ENCODE measurements at places on chromosomes 16 and 17. TPM values are rescaled to one million over a fixed set of nuclear protein-coding genes. Genes with fewer than 3 reads are reported as not detected.

DNA sequence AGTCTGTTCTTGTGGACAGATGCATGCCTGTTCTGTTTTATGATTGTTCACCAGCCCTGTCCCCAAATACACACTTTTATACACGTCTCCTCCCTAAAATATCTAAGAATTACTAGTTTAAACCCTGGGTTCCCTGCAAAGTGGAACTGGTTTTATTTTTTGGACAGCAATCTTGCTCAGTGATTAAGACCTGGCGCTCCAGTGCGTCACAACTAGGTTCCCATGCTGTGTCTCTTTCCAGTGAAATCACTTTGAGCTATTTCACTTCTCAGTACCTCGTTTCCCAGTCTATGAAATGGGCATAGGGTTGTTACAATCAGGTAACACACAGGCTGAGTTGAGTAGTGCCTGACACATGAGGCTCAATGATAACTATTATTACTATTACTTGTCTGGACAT lies 1.1 kb downstream of the CEP20 start:
- peaks cover 34% of the 10 kb centered on the region for H3K4me1 ChIP-seq
- no peaks in the 10 kb centered on the region for H3K27me3 ChIP-seq
- H3K27ac ChIP-seq = peak overlapping the region; percentile 100
- DNase-seq = no peak

The TBC1D3G gene
- total RNA-seq = not detected

DNA sequence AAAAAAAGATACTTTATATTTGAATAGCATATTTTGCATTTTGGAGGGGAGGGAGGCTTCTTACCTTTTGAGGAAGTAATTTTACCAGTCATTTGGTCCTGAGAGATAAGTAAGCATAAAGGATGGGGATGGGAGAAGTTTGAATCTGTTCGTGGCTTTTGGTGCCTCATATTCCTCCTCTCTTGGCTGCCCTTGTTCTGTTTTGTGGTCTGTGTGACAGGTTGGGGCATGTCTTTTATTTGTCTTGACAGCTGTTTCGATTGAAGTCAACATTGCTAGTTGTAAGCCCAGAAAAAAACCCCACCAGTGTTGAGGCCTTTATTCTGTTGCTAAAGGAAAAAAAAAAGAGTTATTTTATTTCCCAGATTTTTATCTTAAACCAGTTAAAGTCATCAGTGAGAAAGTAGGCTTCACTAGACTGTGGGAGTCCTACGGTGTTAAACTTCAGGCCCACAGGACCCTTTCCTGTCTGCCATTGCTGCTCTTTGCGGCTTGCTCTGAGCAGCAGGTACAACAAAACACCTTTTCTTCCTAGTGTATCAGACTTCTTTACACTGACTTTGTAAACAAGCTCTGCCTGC lies 11.4 kb downstream of the SLC7A6 start:
- H3K4me1 ChIP-seq = peaks cover 67% of the 10 kb centered on the region
- no peak for DNase-seq
- peak overlapping the region; percentile 41 for H3K4me3 ChIP-seq
- peak overlapping the region; percentile 93 for H3K27ac ChIP-seq

The SLC16A3 gene
- total RNA-seq = 79.3 TPM

- H3K4me1 ChIP-seq = peaks cover 4% of the 10 kb centered on the region
- DNase-seq = no peak
- no peak overlapping the region for H3K4me3 ChIP-seq
- no peaks in the 10 kb centered on the region for H3K36me3 ChIP-seq
- no peaks in the 10 kb centered on the region for H3K27me3 ChIP-seq
These were observed 21.7 kb upstream of the GSE1 start for GRCh38 chr16:85591381-85591780.

- H3K27me3 ChIP-seq = peaks cover 15% of the 10 kb centered on the region
- H3K4me1 ChIP-seq = peaks cover 22% of the 10 kb centered on the region
- no peak for DNase-seq
- H3K27ac ChIP-seq = no peak overlapping the region
- H3K4me3 ChIP-seq = no peak overlapping the region
- H3K36me3 ChIP-seq = no peaks in the 10 kb centered on the region
These were observed 18.6 kb upstream of the C17orf113 start for GRCh38 chr17:42068979-42069378.

The KCNJ12 gene
- not detected for total RNA-seq

DNA sequence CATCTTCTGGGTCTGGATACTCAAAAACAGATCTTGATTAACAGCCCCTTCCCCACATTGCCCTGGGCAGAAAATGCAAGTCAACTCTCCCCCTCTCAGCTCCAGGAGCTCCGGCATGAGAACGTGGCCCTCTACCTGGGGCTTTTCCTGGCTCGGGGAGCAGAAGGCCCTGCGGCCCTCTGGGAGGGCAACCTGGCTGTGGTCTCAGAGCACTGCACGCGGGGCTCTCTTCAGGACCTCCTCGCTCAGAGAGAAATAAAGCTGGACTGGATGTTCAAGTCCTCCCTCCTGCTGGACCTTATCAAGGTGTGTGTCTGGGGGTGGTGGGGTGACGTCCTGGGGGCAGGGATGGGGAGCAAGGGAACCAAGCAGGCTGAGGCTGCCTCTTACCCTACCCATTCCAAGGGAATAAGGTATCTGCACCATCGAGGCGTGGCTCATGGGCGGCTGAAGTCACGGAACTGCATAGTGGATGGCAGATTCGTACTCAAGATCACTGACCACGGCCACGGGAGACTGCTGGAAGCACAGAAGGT lies 9.7 kb downstream of the GUCY2D start:
- no peaks in the 10 kb centered on the region for H3K36me3 ChIP-seq
- H3K27me3 ChIP-seq = peaks cover 19% of the 10 kb centered on the region
- H3K27ac ChIP-seq = no peak overlapping the region
- H3K4me3 ChIP-seq = no peak overlapping the region
- peaks cover 4% of the 10 kb centered on the region for H3K4me1 ChIP-seq
- no peak for DNase-seq

GRCh38 chr16:48156790-48157209 lies 1.0 kb upstream of the ABCC12 start:
- H3K27me3 ChIP-seq = peaks cover 64% of the 10 kb centered on the region
- DNase-seq = peak; percentile 80
- peaks cover 27% of the 10 kb centered on the region for H3K4me1 ChIP-seq
- H3K4me3 ChIP-seq = no peak overlapping the region
- H3K27ac ChIP-seq = no peak overlapping the region
- no peaks in the 10 kb centered on the region for H3K36me3 ChIP-seq

DNA sequence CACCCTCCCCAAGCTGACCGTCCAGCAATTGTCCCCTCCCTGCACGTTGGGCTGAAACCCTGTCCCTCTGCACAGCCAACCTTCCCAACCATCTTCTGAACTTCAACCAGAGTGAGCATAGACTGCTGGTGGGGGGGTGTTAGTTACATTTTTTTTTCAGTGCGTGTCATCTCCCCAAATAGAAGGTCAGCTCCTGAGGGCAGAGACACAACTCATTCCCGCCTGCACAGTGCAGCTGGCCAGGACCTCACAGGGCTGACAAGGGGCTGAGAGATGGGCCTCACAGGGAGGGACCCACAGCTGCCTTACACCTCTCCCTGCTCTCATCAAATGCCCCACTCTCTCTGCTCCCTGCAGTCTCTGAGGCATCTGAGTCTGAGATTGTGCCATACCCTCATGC lies 8.4 kb downstream of the SRL start:
- no peaks in the 10 kb centered on the region for H3K4me1 ChIP-seq
- no peak overlapping the region for H3K27ac ChIP-seq
- no peak overlapping the region for H3K4me3 ChIP-seq
- H3K27me3 ChIP-seq = peaks cover 4% of the 10 kb centered on the region

- no peak for DNase-seq
- no peak overlapping the region for H3K27ac ChIP-seq
- H3K36me3 ChIP-seq = no peaks in the 10 kb centered on the region
- no peak overlapping the region for H3K4me3 ChIP-seq
- no peaks in the 10 kb centered on the region for H3K27me3 ChIP-seq
- no peaks in the 10 kb centered on the region for H3K4me1 ChIP-seq
These were observed 635.4 kb upstream of the GOT2 start for GRCh38 chr16:59369523-59369922.

GRCh38 chr16:86483-86952 lies 8.5 kb downstream of the MPG start:
- no peak overlapping the region for H3K4me3 ChIP-seq
- DNase-seq = no peak
- peaks cover 19% of the 10 kb centered on the region for H3K36me3 ChIP-seq

The DNAH17 gene
- total RNA-seq = 0.33 TPM

The C1QTNF8 gene
- total RNA-seq = not detected

The PIK3R5 gene
- total RNA-seq = 32.6 TPM

GRCh38 chr17:6448473-6448872 lies 4.2 kb downstream of the PIMREG start:
- no peaks in the 10 kb centered on the region for H3K36me3 ChIP-seq
- H3K4me1 ChIP-seq = peaks cover 15% of the 10 kb centered on the region
- DNase-seq = no peak
- H3K4me3 ChIP-seq = no peak overlapping the region
- H3K27me3 ChIP-seq = peaks cover 6% of the 10 kb centered on the region

- H3K4me1 ChIP-seq = peaks cover 28% of the 10 kb centered on the region
- H3K27me3 ChIP-seq = peaks cover 31% of the 10 kb centered on the region
- H3K4me3 ChIP-seq = peak overlapping the region; percentile 73
- no peaks in the 10 kb centered on the region for H3K36me3 ChIP-seq
These were observed 1.5 kb downstream of the SPNS2 start for GRCh38 chr17:4500191-4500571.

The ZNF764 gene
- 11.9 TPM for total RNA-seq

DNA sequence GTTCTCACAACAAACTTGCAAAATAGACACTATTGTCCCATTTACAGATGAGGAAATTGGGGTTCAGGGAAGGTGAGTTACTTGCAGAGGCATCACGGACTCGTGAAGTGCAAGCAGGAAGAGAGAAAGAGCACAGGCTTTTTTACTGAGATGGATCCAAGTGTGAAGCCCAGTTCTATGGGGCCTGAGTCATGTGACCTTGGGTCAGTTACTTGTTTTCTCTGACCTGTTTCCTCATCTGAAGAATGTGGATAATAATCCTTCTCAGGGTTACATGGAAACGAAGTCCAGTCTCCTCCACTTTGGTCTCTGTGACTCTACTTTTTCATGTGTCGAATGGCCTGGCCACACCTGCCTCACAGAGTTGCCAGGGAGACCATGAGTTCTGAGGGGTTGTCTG lies 134.4 kb downstream of the SPACA3 start:
- no peaks in the 10 kb centered on the region for H3K36me3 ChIP-seq
- H3K4me1 ChIP-seq = no peaks in the 10 kb centered on the region
- H3K27ac ChIP-seq = no peak overlapping the region
- H3K27me3 ChIP-seq = peaks cover 11% of the 10 kb centered on the region

DNA sequence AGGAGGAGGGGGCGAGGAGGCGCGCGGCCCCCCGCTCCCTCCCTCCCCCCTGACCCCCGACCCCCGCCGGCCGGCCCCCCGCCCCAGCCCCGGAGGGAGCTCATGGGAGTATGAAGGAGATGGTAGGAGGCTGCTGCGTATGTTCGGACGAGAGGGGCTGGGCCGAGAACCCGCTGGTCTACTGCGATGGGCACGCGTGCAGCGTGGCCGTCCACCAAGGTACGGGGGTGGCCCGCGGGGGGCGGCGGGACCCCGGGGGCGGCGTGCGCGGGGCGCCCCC lies 390 bp downstream of the MLLT6 start:
- peak overlapping the region; percentile 96 for H3K4me3 ChIP-seq
- peaks cover 48% of the 10 kb centered on the region for H3K4me1 ChIP-seq
- DNase-seq = no peak
- H3K27ac ChIP-seq = peak overlapping the region; percentile 62
- peaks cover 43% of the 10 kb centered on the region for H3K36me3 ChIP-seq
- no peaks in the 10 kb centered on the region for H3K27me3 ChIP-seq

DNA sequence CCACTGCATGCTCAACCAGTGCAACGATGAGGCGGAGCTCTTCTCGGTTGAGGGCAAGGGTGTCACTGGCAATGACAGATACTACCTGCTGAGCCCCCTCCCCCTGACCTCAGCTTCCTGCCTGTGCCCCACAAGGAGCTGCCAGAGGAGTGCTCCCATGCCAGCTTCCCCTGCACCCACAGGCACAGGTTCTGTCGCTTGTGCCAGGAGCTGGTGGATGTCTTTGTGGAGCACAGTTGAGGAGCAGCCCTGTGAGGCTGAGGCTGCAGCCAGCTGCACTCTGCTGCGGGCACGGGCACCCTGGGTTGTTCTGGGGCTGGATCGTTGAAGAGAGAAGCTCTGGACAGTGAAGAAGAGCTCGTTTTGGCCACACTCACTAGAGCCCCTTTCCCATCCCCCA lies 165.3 kb upstream of the ZNF267 start:
- no peak for DNase-seq
- H3K36me3 ChIP-seq = peaks cover 53% of the 10 kb centered on the region
- peaks cover 3% of the 10 kb centered on the region for H3K27me3 ChIP-seq
- H3K4me1 ChIP-seq = peaks cover 23% of the 10 kb centered on the region
- H3K27ac ChIP-seq = peak overlapping the region; percentile 73
- H3K4me3 ChIP-seq = no peak overlapping the region

- H3K36me3 ChIP-seq = no peaks in the 10 kb centered on the region
- H3K4me1 ChIP-seq = peaks cover 6% of the 10 kb centered on the region
- H3K4me3 ChIP-seq = no peak overlapping the region
- no peaks in the 10 kb centered on the region for H3K27me3 ChIP-seq
These were observed 6.0 kb downstream of the MXRA7 start for GRCh38 chr17:76704805-76705204.

The HOXB8 gene
- not detected for total RNA-seq

GRCh38 chr17:80949451-80950421 lies 41.9 kb upstream of the CHMP6 start:
- H3K36me3 ChIP-seq = peaks cover 21% of the 10 kb centered on the region
- H3K27ac ChIP-seq = no peak overlapping the region
- DNase-seq = no peak
- no peak overlapping the region for H3K4me3 ChIP-seq
- H3K4me1 ChIP-seq = no peaks in the 10 kb centered on the region

- H3K27me3 ChIP-seq = no peaks in the 10 kb centered on the region
- no peak overlapping the region for H3K27ac ChIP-seq
- no peaks in the 10 kb centered on the region for H3K36me3 ChIP-seq
- DNase-seq = peak; percentile 39
These were observed 6.1 kb upstream of the ENDOV start for GRCh38 chr17:80408872-80409271.

The PRSS27 gene
- total RNA-seq = 1.9 TPM

All from activated naive CD8-positive, alpha-beta T cell treated with anti-CD3 and anti-CD28 coated beads for 36 hours (primary cell).